ENCODE measurements at places on chromosomes 6 and 20. TPM values are rescaled to one million over a fixed set of nuclear protein-coding genes. Genes with fewer than 3 reads are reported as not detected.

DNA sequence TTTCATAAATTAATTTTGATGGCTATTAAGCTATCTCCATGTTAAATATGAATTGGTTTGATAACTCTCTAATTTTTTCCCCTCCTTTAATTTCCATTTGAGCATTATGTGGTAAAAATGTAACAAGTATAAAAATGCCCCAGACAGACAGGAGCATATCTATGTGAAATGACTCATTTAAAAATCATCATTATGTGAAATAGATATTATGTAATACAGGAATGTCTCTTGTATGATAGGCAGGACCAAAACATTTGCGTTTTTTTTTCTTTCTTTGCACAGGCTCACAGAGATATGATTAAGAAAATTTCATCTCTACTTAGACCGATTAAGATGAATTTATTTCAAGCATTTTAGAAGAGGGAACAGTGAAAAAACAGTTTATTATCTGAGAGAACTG, 95.8 kb downstream of the AKAP7 start:
- no peak for DNase-seq

The CRISP3 gene
- not detected for total RNA-seq

The CGA gene
- total RNA-seq, result not detected

The GPR6 gene
- not detected for total RNA-seq

DNA sequence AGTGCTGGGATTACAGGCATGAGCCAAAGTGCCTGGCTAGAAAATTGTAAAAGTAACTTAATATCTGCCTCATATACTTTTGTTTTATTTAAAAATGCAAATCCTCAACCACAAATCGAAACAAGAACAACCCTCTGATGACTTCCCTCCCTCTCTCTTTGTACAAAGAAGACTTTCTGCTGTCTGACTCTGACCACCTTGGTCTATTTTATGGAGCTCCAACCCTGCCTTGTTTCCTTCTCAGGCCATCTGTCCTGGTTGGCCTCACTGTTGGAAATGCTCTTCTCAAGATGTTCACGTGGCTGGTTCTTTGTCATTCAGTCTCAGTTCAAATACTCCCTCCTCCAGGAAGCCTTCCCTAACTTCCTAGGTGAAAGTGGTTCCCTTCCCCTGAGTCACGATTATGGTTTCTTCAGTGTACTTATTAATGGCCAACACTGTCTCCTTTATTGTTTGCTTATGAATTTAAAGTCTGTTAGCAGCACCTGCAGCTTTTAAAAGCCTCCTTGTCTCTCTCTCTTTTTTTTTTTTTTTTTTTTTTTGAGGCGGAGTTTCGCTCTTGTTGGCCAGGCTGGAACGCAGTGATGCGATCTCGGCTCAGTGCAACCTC, 151.5 kb upstream of the SALL4 start:
- no peak for DNase-seq

DNA sequence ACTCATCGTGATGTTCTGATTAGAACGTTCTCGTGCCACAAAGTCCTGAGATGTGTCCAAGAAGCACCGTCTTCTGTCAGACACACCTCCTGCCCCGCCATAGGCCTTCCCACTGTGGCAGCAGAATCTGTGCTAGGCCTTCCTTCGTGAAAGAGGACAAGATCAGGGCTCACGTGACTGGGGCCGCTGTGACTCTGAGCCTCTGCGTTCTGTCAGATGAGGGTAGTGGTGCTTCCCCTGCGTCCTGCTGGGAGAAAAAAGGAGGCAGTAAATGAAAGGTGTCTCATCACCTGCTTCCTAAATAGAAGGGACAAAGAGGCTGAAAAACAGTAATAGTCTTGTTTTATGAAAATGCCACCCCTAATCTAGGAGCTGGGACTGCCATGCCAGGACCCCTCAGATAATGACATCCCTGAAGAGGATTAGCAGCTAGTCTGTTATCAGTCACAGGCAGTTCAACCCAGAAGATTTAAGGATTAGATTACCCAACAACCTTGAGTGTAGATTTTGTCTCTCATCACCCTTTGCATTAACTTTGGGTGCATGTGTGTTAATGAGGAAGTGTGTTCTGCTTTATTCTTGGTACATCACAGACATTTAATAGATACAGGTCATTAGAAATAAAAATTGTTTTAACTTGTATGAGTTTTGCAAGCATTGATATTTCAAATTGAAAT, 4.1 kb downstream of the DNAJC5 start:
- no peak for DNase-seq

DNA sequence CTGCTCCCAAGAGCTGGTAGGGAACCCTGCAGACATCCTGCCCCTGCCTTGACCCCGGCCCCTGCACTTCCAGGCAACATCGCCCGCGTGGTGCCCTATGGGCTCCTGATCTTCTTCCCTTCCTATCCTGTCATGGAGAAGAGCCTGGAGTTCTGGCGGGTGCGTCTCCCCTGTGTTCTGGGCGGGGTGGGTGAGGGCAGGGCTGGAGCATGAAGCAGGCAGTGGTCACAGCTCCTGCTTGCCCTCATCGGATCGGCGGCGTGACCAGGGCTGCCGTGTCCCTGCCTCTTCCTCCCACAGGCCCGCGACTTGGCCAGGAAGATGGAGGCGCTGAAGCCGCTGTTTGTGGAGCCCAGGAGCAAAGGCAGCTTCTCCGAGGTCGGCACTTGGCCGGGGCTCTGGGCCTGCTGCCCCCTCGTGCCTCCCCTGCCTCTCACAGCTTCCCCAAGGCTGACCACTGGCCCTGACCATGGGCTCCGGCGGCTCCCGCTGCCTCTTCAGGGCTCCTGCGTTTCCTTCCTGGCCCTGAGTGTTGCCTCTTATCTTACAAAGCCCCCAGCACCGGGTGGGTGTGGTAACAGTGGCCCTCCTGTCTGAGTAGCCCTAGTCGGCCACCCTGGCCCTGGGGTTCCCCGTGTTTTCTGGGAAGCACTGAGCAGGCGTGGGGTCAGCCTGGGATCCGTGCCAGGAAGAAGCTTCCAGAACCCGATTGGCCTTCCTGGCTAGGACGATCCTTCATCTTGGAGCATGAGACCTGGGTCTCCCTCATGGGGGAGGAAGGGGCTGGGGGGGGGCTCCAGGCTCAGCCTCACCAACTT, 8.0 kb upstream of the TNFRSF6B start:
- DNase-seq, result peak; percentile 79

GRCh38 chr6:45571159-45571558, 193.4 kb upstream of the SUPT3H start:
- DNase-seq, result no peak

DNA sequence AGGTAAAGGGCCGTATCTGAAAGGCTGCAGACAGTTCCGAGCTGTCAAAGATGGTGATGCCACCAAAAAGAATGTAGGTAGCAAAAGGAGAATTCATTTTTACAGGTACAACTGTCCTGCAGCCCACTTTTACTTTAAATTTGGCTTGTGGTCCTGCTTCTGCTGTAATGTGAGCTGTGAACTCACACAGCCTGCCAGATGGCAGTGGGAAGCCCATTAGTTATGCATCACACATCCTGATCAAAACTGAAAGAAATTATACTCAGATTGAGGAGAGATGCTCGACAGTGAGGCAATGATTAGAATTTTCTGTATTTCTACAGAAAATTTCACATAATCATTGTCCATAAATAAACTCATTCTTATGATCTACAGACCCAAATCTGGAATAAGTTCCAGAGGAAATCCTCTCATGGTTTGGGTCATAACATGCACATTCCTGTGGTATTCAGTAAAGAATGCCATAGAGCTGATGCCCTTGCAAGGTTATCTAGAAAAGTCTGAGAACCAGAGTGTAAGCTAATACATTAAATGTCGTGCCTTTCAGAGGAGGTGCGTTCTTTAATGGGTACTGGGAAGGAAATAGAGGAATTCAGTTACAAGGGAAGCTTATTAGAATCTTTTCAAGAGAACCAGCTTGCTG, 23.9 kb upstream of the E2F3 start:
- DNase-seq, result peak; percentile 52

GRCh38 chr20:33908336-33908735, 85.4 kb upstream of the RALY start:
- no peak for DNase-seq

The SYNGAP1 gene
- 17.8 TPM for total RNA-seq

DNA sequence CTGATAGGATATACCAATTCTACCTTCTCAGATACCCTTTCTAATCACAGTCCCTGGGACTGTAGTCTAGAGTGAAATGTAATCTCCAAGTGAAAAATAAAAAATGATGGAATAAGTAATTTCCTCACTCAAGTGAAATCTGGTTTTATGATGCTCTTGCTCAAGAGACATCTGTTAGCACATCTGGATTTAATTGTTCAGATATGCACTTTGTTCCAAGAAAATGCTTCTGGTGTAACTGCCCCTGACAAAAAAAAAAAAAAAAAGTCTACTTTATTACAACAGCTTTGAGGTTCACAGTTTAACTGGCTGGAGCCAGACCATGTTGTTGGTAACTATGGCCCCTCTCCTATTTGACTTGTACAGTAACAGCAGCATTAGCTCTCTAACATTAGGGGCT, 251.8 kb downstream of the BTBD9 start:
- no peak for DNase-seq

DNA sequence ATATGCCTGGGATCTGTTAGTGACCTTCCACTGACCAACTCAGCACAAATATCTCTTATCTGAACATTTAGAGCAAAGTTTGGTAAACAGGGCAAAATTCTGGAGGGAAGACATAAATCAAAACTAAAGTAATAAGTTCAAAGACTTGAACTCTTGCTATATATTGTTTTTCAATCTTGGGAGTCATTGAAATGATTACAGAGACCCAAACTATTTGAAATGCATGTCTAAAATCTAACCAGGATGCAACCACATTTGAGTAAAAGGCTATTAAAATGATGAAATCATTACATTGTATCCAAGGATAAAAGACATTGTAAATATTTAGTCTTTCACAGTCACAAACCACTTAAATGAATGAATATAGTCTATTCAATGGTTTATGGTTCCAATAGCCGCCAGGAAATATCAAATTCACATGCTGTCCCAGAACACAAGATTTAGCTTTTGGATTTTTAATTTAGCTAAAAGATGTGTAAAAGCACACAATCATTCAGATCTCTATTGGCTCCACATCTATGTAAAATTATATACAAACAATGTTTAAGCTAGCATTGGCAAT, 256.6 kb upstream of the EPHA7 start:
- no peak for DNase-seq

GRCh38 chr6:154359161-154359574, 2.6 kb upstream of the IPCEF1 start:
- no peak for DNase-seq

GRCh38 chr6:41643899-41644269, 5.6 kb downstream of the MDFI start:
- no peak for DNase-seq

GRCh38 chr6:85449388-85449817, 480 bp upstream of the NT5E start:
- DNase-seq, result peak; percentile 40

- DNase-seq, result no peak
Observed at GRCh38 chr6:20444786-20445271, 43.1 kb downstream of the E2F3 start.

DNA sequence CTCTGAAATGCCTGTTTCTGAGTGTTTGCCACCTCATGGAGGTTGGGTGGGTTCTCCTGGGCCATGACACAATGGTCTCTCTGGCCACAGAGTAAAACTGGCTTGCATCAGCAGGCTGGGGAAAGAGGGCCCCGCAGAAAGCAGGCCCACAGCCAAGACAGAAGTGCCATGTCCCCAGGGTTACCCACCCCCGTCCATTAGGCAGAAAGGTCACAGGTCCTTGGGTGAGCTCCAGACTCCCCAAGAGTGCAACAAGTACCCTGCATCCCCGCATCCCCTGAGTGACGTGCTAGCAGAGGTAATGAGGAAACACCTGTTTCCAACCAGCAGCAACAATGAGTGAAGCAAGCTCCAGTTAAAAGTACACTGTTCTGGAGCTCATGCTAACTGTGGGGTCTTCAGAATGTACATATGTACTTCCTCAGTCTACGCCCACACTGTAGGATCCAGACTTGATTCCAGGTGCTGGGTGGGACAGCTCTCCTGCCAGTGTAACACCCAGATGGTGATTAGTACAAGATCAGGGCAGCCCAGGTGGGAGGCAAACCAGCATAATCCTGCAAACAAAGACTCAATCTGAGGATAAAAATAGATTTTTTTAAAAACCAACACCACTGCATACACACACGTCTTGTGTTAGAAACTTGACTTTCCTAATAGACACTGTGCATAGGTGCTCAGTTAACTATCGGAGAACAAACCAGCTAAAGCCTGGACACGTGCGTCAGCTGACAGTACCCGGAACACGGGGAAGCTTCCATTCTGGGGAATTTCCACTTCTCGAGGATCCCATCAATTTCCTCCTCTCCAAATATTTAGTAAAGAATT, 31.5 kb downstream of the RRBP1 start:
- no peak for DNase-seq

DNA sequence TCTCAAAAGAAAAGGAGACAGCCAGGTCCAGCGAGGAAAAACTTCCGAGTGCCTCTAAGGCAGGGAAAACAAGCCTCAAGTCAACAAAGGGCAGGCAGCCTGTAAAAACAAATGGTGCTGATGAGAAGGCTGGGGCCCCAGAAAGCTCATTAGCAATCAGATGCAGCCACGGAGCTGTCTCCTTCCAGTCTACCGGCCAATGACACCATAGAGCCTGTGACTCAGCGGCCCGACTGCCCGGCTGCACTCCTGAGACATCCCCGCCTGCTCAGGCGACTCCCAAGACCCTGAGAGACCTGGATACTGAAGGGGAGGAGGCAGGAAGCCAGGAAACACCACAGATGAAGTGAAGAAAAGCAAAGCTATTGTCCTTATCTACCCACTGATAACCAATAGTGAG, 120.1 kb upstream of the HDDC2 start:
- peak; percentile 46 for DNase-seq

- peak; percentile 85 for DNase-seq
Observed at GRCh38 chr6:12751694-12752325, 35.2 kb downstream of the PHACTR1 start.

DNA sequence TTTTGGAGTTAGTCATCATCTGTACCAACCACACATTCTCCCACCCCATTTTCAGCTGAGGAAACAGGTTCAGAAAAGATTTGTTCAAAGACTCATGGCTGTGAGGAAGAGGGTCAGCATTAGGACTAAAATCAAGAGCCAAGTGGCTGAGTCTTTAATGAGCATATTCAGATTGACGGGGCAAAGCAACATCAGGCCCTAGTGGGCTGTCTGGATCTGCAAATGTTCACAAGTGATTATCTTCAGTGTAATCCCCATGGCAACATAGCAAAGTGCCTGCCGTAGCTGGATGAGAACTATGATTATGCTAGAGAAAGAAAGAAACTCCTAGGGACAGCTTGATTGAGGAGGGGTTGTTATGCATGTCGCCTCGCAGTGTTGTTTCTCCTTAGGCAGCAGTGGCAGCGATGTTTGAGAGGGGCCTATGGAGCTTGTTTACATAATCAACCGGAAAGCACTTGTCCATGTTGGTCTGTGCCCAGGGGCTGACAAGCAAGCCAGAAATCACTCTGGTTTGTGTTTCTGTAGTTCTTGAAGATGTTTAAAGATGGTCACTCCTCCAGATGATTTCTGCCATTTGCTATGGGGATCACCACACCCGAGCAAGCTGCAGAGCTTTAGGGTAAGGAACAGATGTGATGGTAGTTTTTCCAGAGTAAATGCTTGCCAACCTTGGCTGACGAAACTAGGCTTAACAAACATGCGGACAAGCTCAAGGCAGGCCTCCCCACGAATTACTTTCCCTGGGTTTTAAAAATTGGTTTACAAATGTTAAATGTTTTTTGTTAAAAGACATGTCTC, 124.3 kb upstream of the MLIP start:
- no peak for DNase-seq

The ASXL1 gene
- 71.1 TPM for total RNA-seq
